ENCODE measurements at places on chromosomes 4 and X.
A peak's percentile ranks its signal among the peaks of the same experiment; 100 is the strongest.

GRCh38 chr4:86910820-86911684 lies 18.8 kb upstream of the C4orf36 start:
- peak; percentile 22 for DNase-seq
- peaks cover 7% of the 10 kb centered on the region for H3K4me1 ChIP-seq
- H3K4me3 ChIP-seq = no peak overlapping the region
- no peaks in the 10 kb centered on the region for H3K27me3 ChIP-seq

GRCh38 chr4:29966386-29966785 lies 753.8 kb upstream of the PCDH7 start:
- no peaks in the 10 kb centered on the region for H3K4me1 ChIP-seq
- no peak overlapping the region for H3K27ac ChIP-seq
- DNase-seq = no peak
- no peaks in the 10 kb centered on the region for H3K36me3 ChIP-seq
- H3K4me3 ChIP-seq = no peak overlapping the region

DNA sequence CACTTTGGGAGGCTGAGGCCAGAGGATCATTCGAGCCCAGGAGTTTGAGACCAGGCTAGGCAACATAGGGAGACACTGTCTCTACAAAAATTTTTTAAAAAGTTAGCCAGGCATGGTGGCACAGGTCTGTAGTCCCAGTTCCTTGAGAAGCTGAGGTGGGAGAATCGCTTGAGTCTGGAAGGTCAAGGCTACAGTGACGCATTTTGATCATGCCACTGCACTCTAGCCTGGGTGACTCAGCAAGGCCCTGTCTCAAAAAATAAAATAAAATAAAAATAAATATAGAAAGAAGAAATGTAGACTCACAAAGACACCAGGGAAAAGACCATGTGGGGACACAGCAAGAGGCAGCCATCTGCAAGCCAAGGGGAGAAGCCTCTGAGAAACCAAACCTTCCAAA lies 42.3 kb upstream of the SLC7A3 start:
- H3K4me1 ChIP-seq = no peaks in the 10 kb centered on the region
- DNase-seq = no peak
- H3K27me3 ChIP-seq = no peaks in the 10 kb centered on the region
- H3K36me3 ChIP-seq = no peaks in the 10 kb centered on the region

DNA sequence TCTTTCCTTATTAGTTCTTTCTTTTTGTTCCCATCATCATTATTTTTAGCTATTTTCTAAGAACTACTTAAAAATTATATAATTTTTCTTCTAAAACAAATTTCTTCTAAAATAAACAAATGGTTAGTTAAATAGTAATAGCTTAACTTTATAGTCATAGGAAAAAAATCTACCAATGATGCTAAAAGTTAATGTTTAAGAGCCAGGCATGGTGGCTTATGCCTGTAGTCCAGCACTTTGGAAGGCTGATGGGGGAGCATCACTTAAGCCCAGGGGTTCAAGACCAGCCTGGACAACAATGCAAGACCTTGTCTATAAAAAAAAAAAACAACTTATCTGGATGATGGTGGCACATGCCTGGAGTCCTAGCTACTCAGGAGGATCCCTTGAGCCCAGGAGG lies 127.1 kb upstream of the ANXA3 start:
- H3K27ac ChIP-seq = no peak overlapping the region
- no peak for DNase-seq
- H3K27me3 ChIP-seq = no peaks in the 10 kb centered on the region

DNA sequence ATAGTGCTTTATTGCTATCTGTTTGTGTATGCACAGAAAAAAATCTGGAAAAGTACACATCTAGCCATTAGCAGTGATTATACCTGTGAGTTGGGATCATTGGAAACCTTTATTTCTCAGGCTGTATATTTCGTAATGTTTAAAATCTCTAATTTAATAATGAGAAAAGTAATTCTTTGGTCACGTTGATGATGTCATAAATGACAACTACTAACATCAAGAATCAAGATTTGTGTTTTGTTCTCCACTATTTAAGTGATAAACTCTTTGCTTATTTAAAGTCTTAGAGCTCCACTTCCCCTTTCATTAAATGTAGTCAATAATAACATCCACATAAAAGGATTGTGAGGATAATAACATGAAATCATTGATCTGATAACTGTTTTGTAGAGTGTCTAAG lies 126.2 kb downstream of the TMA16 start:
- no peak for DNase-seq
- no peaks in the 10 kb centered on the region for H3K4me1 ChIP-seq
- no peaks in the 10 kb centered on the region for H3K27me3 ChIP-seq
- no peak overlapping the region for H3K4me3 ChIP-seq
- no peaks in the 10 kb centered on the region for H3K36me3 ChIP-seq

DNA sequence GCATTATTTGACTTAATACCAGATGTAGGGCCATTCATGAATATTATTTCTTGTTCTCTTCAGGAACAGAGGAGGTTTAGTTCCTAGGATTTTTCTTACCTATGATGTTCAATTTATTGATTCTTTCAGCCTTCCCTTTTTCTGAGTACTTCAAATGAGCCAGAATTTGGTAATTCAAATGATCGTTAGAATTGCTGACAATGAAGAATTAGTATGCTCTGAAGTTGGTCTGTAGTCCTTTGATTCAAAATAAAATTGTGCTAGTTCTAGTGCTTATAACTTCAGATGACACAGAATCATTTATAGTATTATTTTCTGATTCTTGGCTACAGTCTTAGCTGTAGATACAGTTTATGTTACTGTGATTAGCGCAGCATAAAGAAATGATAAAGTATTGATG lies 35.2 kb upstream of the WDR17 start:
- no peak overlapping the region for H3K4me3 ChIP-seq
- H3K36me3 ChIP-seq = no peaks in the 10 kb centered on the region
- no peaks in the 10 kb centered on the region for H3K4me1 ChIP-seq
- H3K27me3 ChIP-seq = no peaks in the 10 kb centered on the region
- H3K27ac ChIP-seq = no peak overlapping the region
- DNase-seq = no peak

GRCh38 chr4:3531318-3531878 lies 824 bp downstream of the LRPAP1 start:
- peaks cover 7% of the 10 kb centered on the region for H3K36me3 ChIP-seq
- peak overlapping the region; percentile 98 for H3K4me3 ChIP-seq
- H3K27ac ChIP-seq = no peak overlapping the region
- no peak for DNase-seq
- H3K27me3 ChIP-seq = no peaks in the 10 kb centered on the region

GRCh38 chr4:124212815-124213630 lies 499.5 kb downstream of the ANKRD50 start:
- H3K4me1 ChIP-seq = no peaks in the 10 kb centered on the region
- no peak for DNase-seq
- H3K36me3 ChIP-seq = no peaks in the 10 kb centered on the region
- H3K4me3 ChIP-seq = no peak overlapping the region
- H3K27me3 ChIP-seq = no peaks in the 10 kb centered on the region

DNA sequence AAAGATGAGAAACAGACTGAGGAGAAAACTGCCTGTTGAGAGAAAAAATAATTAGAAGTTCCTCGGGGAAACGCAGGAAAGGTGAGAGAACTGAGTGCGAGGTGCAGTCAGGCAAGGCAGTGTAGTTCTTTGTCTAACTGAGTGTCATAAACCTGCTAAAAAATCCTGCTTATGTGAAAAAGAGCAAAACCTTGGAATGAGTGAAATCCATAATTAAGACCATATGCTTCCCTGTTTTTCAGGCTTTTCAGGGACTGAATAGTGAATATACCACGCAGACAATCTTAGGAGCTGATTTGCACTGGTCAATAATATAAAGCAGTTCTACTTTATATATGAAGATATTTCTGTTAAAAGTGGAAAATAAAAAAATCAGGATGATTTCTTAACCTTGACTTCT lies 104.9 kb downstream of the RASGEF1B start:
- H3K27me3 ChIP-seq = no peaks in the 10 kb centered on the region
- H3K27ac ChIP-seq = no peak overlapping the region
- H3K4me3 ChIP-seq = no peak overlapping the region
- no peak for DNase-seq
- H3K4me1 ChIP-seq = no peaks in the 10 kb centered on the region

DNA sequence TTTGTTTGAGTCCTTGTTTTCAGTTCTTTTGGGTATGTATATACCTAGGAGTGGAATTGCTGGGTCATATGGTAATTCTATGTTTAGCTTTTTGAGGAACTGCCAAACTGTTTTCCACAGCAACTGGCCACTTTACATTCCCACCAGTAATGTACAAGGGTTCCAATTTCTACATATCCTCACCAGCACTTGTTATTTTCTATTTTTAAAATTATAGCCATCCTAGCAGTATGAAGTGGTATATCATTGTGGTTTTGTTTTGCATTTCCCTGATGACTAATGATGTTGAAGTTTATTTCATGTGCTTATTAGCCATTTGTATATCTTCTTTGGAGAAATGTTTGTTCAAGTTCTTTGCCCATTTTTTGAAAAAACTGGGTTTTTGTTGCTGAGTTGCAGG lies 39.6 kb downstream of the TMEM164 start:
- no peak overlapping the region for H3K27ac ChIP-seq
- no peak for DNase-seq
- no peaks in the 10 kb centered on the region for H3K4me1 ChIP-seq

- no peak for DNase-seq
- no peaks in the 10 kb centered on the region for H3K27me3 ChIP-seq
- peaks cover 60% of the 10 kb centered on the region for H3K36me3 ChIP-seq
Observed at GRCh38 chr4:1336088-1336491, 10.9 kb upstream of the UVSSA start.

DNA sequence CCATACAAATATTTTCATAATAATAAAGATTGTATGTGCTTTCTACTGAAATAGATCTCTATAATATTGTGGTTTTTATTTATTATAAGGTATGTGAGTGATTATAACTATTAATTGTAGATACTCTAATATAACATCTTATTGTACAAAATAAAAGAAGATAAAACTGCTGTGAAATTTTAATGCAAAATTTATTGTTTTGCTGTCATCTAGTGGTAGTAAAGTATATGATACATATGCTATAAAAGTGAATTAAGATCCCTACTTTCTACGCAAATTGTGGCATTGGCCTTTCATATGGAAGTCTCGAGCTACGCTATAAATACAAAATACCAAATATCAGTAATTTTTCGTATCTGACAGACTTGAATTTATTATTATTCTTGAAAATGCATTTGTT lies 19.3 kb downstream of the YIPF7 start:
- H3K27me3 ChIP-seq = peaks cover 3% of the 10 kb centered on the region
- H3K4me1 ChIP-seq = no peaks in the 10 kb centered on the region
- H3K36me3 ChIP-seq = no peaks in the 10 kb centered on the region
- no peak overlapping the region for H3K27ac ChIP-seq

DNA sequence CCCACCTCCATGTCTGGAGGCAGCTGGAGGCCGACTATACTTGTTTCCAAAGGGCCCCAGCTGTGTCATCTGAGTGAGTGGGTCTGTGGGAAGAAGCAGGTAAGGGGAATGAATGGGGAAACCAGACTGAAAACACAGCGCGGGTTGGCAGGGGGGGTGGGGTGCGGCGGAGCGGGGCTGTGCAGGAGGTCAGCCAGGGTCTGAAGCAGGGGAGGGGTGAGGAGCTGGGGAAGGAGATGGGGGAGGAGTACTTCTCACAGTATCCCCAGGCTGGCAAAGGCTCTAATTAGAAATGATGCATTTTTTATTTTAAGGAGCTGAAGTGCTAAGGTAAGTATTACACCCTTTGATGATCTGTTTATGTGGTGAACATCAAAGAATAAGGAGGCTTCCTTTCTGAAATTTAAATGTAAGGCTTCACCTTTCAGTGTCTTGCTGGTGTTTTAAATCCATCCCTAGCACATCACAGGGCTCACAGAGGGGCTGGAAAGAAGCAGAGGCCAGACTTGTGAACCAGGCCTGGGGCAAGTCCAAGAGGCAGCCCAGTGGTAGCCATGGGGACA lies 37.5 kb downstream of the SMIM20 start:
- H3K4me3 ChIP-seq = no peak overlapping the region
- H3K27ac ChIP-seq = no peak overlapping the region
- no peak for DNase-seq
- no peaks in the 10 kb centered on the region for H3K4me1 ChIP-seq

- H3K4me3 ChIP-seq = no peak overlapping the region
- no peaks in the 10 kb centered on the region for H3K4me1 ChIP-seq
- H3K27me3 ChIP-seq = no peaks in the 10 kb centered on the region
- no peaks in the 10 kb centered on the region for H3K36me3 ChIP-seq
- DNase-seq = no peak
Observed at GRCh38 chrX:31603411-31604120, 531.7 kb upstream of the FTHL17 start.

- no peak overlapping the region for H3K4me3 ChIP-seq
- H3K4me1 ChIP-seq = no peaks in the 10 kb centered on the region
- DNase-seq = no peak
- H3K27ac ChIP-seq = no peak overlapping the region
- no peaks in the 10 kb centered on the region for H3K27me3 ChIP-seq
- no peaks in the 10 kb centered on the region for H3K36me3 ChIP-seq
Observed at GRCh38 chrX:151510203-151510602, 53.3 kb upstream of the PASD1 start.

DNA sequence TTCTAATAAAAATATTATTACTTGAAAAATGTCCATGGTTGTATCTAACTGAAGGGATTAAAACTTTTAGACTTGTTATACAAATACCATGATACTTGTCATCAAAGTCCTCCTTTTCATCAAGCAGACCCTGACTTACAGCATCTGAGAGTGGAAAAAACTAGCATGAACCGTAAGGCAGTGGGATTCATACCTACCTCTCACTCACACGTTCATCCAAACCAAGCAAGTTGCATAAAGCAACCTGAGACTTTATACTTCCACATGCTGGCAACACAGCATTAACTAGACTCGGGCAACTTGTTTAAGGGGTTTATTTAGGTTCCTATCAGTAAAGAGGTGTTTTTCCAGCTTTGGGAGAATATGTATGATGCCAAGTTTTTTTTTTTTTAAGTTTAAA lies 22.6 kb upstream of the TLR7 start:
- no peaks in the 10 kb centered on the region for H3K4me1 ChIP-seq
- peak; percentile 6 for DNase-seq
- no peaks in the 10 kb centered on the region for H3K27me3 ChIP-seq
- H3K27ac ChIP-seq = peak overlapping the region; percentile 3
- no peak overlapping the region for H3K4me3 ChIP-seq

DNA sequence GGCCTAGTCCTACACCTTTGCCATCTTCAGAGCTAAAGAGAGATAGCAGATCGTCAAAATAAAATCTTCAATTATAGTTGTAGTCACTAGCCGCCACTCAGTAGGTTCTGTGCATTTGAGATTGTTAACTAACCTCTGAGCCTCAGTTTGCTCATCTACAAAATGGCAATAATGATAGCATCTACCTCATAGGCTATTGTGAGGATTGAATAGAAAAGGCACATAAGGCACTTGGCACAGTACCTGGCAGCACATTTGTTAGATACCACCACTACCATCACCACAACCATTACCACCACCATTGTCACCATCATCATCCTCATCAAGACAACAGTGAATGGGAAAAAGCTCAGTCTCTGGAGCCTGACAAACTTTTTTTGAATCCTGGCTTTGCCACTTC lies 134.6 kb downstream of the AMMECR1 start:
- no peaks in the 10 kb centered on the region for H3K27me3 ChIP-seq
- DNase-seq = no peak
- no peaks in the 10 kb centered on the region for H3K4me1 ChIP-seq
- H3K27ac ChIP-seq = no peak overlapping the region
- H3K4me3 ChIP-seq = no peak overlapping the region

- no peaks in the 10 kb centered on the region for H3K4me1 ChIP-seq
- no peaks in the 10 kb centered on the region for H3K36me3 ChIP-seq
- H3K27ac ChIP-seq = no peak overlapping the region
- no peaks in the 10 kb centered on the region for H3K27me3 ChIP-seq
- no peak for DNase-seq
- no peak overlapping the region for H3K4me3 ChIP-seq
Observed at GRCh38 chr4:41575207-41575606, 37.2 kb downstream of the LIMCH1 start.

- peaks cover 3% of the 10 kb centered on the region for H3K36me3 ChIP-seq
- H3K4me3 ChIP-seq = no peak overlapping the region
- no peaks in the 10 kb centered on the region for H3K27me3 ChIP-seq
Observed at GRCh38 chr4:89296896-89297295, 10.7 kb downstream of the GPRIN3 start.
